Hypothalamus (tissue), 51 donors: ENCODE measurements at places on chromosomes 3 and 15.
A peak's percentile ranks its signal among the peaks of the same experiment; 100 is the strongest.

DNA sequence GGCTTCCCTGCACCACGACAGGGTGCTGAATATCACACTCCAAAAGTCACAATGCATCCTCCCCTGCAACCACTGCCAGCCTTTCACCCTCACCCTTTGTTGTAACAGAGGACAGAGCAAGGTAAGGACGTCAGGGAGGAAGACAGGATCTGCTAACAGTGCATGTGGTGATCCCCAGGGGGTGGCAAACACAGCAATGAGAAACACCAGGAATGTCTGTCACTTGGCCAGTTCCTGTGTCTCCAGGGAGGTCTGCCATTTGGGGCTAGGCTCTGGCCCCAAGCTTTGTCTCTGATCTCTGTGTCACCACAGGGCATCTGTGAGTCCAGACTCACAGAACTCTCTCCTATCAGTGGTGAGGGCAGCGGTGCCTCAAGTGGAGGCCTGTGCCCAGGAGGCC, 54.3 kb upstream of the SLC24A5 start:
- no peak for DNase-seq

GRCh38 chr3:4162096-4162495, 141.1 kb upstream of the SETMAR start:
- no peak for DNase-seq

DNA sequence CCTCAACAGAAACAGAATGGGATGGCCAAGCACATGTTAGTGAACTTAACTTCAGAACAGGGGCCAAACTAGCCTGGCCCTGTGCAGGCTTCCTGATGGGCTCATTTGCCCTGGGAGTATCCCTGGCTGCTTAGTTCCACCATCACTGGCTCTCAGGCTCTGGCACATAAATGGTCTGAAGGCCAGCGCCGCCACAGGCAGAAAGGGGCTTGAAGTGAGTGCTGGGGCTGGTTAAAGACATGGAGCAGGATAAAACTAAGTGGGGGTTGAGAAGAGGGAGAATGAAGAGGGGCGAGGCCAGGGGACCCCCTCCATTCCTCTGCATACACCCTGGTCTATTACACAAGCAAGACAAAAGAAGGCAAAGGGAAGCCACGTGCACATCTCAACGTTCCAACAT, 12.2 kb downstream of the SLCO2A1 start:
- no peak for DNase-seq

DNA sequence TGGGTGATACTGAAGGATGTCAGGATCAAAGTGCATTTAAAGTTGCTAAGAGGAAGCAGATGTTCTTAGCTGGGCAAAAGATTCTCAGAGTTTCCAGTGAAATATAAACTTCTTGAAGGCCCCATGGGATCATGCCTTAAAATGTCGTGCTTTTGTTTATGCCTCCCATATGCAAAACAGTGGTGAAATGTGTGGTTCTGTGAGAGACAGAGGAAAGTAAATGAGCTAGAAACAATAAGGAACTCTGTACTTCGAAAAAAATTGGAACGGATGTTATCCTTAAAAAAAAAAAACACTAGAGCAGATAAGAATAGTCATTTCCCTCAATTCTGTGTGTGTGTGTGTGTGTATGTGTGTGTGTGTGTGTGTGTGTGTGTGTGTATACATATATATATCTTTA, 497.0 kb upstream of the TBL1XR1 start:
- DNase-seq: no peak

- DNase-seq: peak; percentile 31
These were observed 1.4 kb downstream of the CSK start for GRCh38 chr15:74783072-74783807.

- no peak for DNase-seq
These were observed 453.1 kb downstream of the IL5RA start for GRCh38 chr3:2656806-2657777.

GRCh38 chr15:73950831-73951561, 24.7 kb downstream of the LOXL1 start:
- peak; percentile 80 for DNase-seq
